ENCODE measurements at places on chromosomes 3 and 15.
A peak's percentile ranks its signal among the peaks of the same experiment; 100 is the strongest.

GRCh38 chr15:92907896-92908712 lies 8.0 kb downstream of the CHD2 start:
- no peak for DNase-seq

- no peak for DNase-seq
Measured at GRCh38 chr3:81886081-81886480, 124.6 kb upstream of the GBE1 start.

- no peak for DNase-seq
Measured at GRCh38 chr3:149198611-149199010, 23.0 kb downstream of the CP start.

DNA sequence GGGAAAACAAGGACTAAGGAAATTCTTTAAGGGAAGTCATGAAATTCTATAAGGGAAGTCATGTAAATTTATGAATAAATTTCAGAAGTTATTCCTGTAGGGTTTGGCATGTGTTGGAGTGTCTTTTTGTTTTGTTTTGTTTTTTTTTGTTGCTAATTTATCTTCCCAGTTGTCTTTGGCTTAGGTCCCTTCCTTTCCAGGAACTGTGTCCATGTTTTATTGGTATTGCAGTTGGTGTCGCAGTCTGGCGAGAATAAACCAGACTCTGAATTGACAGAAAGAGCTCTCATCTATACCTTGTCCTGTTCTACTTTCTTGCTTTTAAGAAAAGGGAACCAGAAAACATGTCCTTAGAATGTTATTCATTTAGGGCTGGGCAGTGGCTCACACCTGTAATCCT lies 57.6 kb downstream of the SGO1 start:
- DNase-seq = no peak

- DNase-seq = no peak
Measured at GRCh38 chr3:58005669-58006068, 2.6 kb upstream of the FLNB start.

DNA sequence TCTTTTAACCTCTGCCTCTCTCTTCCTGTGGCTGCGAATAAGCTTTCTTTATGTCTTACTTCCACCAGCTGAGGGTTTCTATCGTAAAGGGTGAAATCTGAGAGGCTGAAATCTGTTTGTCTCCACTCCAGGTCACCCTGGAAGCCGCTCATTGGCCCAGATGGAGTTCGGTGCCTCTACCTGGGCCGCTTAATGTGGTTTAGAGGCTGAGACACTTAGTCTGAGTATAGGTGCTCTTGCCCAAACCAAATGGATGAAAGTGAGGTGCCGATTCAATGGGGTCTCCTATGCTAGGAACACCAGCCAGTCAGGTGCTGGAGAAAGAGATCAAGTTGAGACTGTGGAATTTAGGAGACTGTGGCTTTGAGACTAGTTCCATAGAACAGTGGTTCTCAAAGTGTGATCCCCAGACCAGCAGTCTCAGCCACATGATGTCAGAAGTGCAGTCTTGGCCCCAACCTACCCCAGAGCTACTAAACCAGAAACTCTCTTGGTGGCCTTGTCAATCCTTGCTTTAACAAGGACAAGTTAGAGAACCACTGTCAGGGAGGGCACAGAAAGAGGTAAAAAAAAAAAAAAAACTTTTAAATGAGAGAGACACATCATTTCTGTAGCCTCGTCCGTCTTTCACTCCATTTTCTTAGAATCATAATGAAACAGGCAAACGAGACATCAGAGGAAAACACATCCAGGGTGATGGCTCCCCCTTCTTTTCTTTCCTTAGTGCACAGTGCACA lies 54.9 kb upstream of the CCR2 start:
- peak; percentile 59 for DNase-seq

GRCh38 chr3:143291836-143292447 lies 172.4 kb downstream of the CHST2 start:
- no peak for DNase-seq

- DNase-seq = no peak
Measured at GRCh38 chr3:39178553-39178952, 13.8 kb downstream of the XIRP1 start.

DNA sequence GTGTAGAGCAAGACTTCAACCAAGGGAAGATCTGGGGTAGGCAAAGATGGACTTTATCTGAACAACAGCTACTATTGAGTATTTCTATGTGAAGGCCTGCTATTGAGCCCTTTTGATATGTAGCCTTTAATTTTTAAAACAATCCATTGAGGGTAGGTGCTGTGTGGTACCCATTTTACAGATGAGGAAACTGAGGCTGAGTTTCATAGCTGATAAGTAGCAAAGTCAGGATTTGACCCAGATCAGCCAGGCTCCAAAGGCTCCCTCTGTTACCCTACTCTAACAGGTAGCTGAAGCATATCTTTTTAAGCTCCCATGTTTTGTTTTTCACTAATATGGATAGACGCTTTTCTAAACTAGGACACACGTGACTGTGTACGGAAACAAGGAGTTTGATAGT lies 2.4 kb upstream of the FGD5 start:
- no peak for DNase-seq

DNA sequence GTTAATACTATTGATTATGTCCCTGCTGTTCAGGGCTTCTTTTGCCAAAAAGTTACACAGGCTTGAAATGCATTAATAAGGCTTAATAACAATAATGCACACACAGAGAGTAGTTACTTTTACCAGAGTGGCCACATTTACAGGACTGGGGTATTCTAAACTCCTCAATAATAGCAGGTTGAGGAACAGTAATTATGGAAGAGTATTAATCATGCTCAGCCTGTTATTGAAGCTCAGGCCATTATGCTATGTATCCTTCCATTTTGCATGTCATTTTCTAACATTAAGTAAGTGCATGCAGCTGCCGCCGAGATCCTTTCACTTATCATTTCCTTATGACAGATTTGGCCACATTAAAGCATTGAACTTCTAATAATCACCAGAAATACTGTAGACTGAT lies 5.7 kb downstream of the ARRDC4 start:
- DNase-seq = no peak

- DNase-seq = no peak
Measured at GRCh38 chr15:55827204-55827603, 84.3 kb upstream of the PRTG start.

DNA sequence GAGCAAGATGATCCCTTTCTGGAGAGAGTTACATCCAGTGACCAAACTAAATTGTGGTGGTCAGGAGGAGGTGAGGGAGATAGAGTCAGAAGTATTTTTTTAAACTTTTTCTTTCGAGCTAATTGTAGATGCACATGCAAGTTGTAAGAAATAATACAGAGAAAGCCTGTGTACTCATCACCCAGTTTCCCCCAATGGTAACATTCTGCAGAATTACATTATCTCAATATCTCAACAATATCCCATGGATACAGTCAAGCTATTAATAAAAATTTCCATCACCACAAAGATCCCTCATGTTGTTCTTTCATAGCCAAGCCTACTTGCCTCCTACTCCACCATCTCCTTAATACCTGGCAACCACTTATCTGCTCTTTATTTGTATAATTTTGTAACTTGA lies 3.3 kb upstream of the TMEM45A start:
- DNase-seq = no peak

DNA sequence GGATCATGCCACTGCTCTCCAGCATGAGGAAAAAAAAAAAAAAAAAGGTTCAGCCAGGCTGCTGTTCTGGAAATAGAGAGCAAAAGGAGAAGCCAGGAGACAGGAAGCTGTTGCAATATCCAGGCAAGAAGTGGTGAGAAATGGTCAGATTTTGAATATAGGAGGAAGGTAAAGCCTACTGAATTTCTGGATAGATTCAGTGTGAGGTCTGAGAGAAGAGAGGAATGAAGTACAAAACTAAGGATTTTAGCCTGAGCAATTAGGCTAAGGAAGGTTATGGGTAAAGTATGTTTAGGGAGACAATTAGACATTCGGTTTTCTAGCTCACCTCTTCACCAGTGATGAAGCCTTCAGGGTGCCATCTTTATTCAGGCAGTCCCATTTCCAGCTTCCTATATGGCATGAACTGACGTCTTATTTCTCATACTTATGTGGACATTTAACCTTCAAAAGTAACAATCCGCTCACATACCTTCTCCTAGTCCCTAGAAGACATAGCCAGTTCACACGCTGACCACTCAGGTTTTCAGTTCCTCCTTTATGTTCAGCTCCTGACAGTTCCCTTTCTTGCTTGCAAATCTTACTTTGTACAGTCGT lies 57.2 kb downstream of the KIF9 start:
- no peak for DNase-seq

DNA sequence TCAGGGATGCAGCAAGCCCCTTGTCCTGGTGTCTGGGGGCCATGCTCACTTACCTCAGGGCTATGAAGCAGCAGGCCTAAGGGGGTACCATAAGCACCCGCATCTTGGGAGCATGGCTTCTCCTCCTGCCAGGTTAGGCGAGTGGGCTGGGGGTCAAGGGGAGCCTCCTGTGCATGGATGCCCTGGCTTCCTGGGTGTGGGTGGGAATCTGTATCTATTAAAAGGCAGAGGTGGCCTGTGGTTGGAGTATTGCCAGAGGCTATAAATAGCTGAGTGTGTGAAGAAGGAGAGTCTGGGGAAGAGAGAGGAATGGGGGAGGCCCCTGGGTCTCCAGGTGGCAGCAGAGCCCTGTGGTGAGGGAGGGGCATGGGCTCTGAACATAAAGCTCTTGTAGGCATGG lies 19.5 kb downstream of the ACVR2B start:
- no peak for DNase-seq

- DNase-seq = no peak
Measured at GRCh38 chr15:101617390-101617965, 34.7 kb downstream of the TM2D3 start.

DNA sequence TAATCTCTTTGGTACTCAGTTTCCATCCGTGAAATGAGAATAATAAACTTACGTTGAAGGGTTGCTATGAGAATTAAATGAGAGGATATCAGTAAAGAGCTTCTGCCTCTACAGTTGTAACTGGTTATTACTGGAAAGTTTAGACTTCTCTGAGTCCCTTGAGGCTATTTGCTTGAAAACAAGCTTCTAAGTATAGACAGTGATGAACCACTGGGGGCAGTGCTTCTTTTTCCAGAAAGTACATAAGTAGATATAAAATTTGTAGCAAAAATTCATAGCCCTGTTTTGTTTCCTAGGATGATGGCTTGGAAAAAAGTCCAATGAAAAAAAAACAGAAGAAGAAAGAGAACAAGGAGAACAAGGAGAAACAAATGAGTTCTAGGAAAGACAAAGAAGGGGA lies 87.1 kb downstream of the RGMA start:
- no peak for DNase-seq

DNA sequence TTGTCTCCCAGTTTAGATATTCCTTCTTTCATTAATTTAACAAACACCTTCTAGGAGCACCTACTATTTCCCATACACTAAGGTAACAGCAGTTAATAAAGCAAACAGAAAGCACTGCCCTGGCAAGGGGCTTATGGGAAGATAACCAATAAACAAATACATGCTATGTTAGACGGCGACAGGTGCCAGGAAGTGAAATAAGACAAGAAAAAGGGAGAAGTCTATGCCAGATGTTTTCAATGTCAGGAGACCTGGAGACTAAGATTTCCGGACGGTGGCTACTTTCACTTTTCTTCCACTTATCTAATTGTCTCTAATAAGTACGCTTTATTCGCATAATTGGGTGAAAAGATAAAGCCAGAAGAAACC lies 32.5 kb upstream of the ZNF445 start:
- DNase-seq = no peak

DNA sequence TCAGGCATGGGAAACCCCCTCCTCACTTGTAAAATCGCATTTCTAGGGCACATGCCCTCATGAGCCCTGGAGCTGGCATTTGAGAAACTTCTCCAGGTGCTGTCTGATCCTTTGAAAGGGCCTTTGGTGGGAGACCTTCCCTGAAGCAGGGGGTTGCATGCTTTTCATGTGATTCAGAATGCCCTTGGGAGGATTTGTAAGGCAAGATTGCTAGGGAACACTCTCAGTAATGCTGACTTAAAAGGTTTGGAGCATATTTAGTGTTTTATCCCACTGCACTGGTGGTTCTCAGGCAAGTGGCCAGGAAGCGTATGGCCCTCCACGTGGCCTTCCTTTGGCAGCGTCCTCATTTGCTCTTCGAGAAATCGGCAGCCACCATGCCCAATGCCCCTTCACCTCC lies 164.1 kb downstream of the ARRDC4 start:
- no peak for DNase-seq

DNA sequence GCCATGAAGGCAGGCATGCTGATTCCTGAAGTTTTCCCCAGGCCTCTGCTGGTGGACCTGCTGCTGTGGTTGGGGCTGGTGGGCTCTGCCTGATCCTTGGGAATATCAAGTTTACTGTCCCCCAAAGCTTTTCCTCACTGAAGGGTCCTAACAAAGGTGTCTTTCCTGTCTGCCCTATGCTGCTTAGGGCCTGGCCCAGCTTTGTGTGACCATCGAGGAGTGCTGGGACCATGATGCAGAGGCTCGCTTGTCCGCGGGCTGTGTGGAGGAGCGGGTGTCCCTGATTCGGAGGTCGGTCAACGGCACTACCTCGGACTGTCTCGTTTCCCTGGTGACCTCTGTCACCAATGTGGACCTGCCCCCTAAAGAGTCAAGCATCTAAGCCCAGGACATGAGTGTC lies 13.2 kb upstream of the EXOG start:
- no peak for DNase-seq

- no peak for DNase-seq
Measured at GRCh38 chr3:32310918-32311839, 72.7 kb downstream of the CMTM8 start.

- DNase-seq = no peak
Measured at GRCh38 chr15:70772402-70772801, 9.0 kb upstream of the UACA start.

GRCh38 chr15:71313806-71314205 lies 198.5 kb downstream of the THSD4 start:
- no peak for DNase-seq

GRCh38 chr3:127078626-127079025 lies 95.7 kb downstream of the PLXNA1 start:
- no peak for DNase-seq

DNA sequence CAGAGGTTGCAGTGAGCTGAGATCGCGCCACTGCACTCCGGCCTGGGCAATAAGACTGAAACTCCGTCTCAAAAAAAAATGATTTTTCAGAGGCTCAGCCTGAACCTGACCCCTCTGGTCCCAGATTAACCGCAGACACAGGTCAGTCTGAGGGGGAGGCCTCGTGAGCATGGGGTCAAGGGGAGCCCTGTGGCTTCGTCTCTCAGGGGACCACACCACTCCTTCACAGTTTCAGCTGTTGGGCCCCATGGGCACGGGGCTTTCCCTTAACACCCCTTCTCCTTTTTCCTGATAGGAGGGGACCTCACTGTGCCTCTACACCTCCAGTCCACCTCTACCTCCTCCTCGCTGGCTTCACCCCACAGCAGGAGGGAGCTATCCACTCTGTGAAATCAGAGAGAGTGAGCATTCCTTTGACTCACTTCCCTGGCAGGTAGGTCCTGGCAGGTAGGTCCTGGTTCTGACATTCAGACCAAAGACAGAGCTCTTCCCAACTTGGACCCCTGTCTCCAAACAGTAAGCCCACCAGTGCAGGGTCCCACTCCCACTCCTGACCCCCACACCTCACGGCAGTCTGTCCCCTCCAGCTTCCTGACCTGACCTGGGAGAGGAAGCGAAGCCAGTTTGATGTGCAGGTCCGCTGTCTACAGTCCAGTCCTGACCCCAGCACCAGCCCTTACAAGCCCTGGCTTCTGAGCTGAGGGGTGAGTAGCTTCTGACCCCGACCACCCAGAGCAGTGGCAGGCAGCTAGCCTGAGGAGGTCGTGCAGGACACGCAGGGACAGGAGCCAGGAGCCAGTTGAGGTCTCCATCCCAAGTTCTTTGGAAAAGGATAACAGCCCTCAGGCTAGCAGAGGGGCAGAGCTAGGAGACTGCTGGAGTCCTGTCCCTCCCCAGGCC lies 9.0 kb downstream of the RRP9 start:
- no peak for DNase-seq

Measured in activated T-cell treated with anti-CD3 and anti-CD28 coated beads, Interleukin-2, amount 50 U/mL, for 24 hours (primary cell).